Astrocyte of the cerebellum (primary cell): ENCODE measurements at places on chromosomes 12 and 14.
A peak's percentile ranks its signal among the peaks of the same experiment; 100 is the strongest.

- no peak for DNase-seq
Measured at GRCh38 chr12:147242-147641, 66.7 kb downstream of the SLC6A12 start.

DNA sequence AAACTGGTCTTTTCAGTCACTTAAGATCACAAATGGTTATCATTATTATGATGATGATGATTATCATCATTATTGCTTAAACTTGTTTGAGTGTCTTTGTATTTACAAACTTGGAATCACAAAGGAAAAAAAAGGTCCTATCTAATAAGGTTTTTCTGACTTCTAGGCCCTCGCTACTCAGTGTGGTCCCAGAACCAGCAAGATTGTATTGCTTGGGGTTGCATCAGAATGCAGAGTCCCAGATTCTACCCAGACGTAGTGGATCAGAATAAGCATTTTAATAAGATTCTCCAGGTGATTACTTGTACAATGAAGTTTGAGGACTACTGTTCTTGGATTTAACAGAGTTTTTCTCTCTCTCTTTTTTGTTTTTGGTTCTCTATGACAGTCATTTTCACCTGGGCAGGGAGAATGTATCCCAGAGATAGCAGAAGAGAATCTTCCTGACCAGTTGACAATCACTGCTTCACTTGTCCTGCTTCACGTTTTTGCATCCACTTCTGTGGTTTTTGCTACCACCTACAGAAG is 29.3 kb upstream of the PPP1R12A start:
- DNase-seq, result no peak

GRCh38 chr12:59580050-59580449 is 15.8 kb upstream of the SLC16A7 start:
- DNase-seq, result no peak

GRCh38 chr14:75422169-75422568 is 5.7 kb upstream of the JDP2 start:
- no peak for DNase-seq

DNA sequence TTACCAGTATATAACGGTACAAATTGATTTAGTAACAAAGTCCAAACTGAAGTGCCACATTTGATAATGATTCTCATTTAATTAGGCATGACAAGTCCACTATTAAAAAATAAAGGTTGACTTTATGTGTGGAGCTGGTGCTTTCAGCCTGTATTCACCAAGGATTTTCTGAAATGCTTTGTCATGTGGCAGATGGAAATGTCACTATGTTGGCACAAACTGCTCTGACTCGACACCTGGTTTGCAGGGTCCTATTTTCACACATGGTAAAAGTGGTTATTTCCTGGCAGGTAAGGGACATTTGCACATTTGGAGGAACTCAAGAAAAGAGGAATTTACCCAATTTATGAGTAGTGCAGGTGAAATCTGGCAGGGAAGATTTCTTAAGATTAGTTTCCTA is 572.6 kb upstream of the MDGA2 start:
- DNase-seq, result no peak

GRCh38 chr12:48027183-48028002 is 23.1 kb upstream of the COL2A1 start:
- no peak for DNase-seq

DNA sequence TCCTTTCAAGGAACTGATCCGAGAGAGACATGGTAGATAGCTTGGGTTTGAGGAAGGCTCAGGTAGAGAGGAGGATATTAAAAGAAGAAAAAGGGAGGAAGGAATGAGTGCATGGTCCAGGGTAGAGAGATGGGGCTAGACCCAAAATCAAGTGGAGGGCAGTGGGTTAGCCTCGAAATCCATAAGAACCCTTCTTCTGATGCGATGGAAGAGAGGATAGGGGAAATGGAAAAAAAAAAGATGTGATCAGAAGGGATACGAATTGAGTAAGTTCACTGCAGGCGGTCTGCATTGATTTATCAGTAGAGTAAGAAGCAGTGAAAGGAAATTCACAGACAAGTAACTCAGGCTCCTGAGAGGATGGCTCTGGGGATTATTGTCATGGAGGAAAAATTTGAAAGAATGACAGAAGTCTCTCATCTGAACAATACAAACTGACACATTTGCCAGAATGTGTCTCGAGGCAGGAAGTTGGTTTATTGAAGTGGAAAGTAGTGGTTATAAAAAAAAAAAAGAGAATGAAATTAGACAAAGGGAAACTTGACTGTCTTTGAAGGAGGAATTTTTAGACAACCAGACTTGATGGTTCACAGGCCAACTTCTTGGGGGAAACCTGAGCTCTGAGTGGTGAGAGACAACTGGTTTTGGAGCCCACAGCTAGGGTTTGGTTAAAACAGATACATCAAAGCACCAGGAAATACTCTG is 10.2 kb downstream of the PPFIBP1 start:
- DNase-seq, result peak; percentile 76

- DNase-seq, result peak; percentile 67
Measured at GRCh38 chr12:80195074-80195726, 95.9 kb downstream of the OTOGL start.

GRCh38 chr12:132057691-132058090 is 86.4 kb downstream of the DDX51 start:
- DNase-seq, result no peak

- DNase-seq, result no peak
Measured at GRCh38 chr12:46388427-46389021, 16.0 kb upstream of the SLC38A2 start.

GRCh38 chr14:87874676-87875075 is 118.3 kb downstream of the GALC start:
- no peak for DNase-seq

- no peak for DNase-seq
Measured at GRCh38 chr12:109109746-109110350, 6.5 kb upstream of the ACACB start.

DNA sequence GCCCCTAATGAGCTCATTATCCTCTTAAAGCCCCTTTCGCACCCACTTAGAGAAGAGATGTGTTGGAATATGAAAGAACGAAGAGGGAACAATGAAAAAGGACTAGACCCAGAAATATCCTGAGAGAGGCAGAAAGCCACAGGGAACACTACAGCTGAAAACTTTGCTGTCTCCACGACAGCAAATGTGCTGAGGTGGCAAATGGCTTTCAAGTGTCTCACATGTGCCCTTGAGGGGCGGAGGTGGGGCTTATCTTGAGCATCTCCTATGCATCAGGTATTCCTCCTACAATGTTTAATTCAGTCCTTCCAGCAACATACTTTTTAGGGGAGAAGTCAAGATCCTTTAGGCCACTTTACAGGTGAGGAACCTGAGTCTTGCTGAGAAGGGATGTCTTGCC is 62.9 kb downstream of the WSCD2 start:
- DNase-seq, result no peak

DNA sequence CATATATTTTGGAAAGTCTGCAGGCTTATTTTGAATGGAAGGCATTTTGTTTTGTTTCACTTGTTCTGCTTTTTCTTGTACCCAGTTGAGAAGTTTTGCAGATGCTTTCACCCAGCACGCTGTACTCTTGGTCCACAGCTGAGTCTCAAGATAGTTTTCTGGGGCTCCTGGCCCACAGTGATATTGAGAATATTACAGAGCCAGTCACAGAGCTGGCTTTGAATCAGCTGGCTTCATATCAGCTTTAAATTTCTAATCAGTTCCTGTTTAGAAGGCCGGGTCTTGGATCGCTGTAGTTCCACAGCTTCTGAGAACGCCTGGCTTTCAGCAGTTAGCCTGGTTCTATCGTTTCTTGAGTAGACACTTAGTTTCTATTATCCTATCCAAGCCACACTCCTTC is 32.5 kb upstream of the PARP11 start:
- DNase-seq, result no peak

DNA sequence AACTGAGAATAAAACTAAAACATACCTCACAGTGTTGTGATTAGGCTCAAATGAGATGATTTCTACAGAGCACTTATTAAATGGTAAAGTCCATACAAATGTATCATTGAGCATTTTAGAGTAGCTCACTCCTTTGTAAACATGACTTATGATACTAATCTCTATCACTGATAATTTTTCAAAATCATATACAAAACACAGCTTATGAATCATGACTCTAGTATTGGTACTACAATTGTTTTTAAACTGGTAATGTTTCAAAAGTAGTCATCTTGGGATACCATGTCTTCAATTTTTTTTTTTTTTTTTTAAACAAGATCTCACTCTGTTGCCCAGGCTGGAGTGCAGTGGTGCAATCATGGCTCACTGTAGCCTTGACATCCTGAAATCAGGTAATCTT is 40.1 kb upstream of the KRR1 start:
- DNase-seq, result no peak

DNA sequence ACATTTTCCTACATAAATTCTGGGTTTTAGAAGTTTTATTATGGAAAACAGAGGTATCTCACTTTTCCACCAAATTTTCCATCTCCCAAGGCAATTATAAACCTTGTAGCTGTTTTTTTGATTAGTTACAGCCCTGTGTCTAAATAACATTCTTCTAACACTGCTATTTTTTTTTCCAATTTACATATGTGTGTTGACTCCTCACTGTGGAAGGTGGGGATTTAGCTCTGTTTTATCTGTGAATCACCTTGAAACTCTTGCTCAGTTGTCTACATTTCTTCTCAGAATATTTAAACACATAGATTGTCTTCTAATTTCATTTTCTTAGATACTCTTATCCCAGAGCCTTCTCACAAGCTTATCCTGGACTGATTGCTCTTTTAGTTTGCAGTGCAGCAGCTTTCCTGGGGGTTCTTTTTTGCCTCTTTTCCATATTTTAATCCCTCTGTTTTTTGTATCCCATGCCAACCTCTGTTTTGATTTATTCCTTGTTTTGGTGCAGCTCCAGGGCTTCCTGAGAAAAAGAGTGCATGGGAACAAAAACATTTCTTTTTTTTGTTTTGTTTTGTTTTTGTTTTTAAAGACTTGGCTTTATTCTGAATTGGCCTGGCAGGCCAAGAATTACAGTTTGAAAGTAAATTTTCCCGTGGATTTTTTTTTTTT is 36.7 kb downstream of the TBC1D15 start:
- DNase-seq, result no peak

GRCh38 chr12:63915105-63915800 is 70.8 kb downstream of the SRGAP1 start:
- DNase-seq, result no peak

DNA sequence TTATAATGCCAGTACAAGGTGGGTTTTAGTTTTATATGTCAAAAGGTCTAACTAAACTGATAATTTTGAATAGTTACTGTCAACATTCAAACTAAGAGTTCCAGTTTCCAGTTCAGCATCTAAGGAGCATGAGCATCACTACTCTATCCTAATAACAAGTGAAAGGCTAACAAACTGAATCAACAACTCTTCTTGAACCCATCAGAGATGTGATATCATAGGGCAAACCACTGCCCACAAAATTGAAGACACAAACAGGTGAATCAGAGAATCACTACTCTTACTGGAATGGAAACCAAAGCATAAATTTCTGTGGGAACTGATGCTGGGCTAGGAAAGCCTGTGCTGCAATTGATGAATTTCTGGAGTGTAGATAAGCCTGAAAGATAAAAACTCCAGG is 140.7 kb upstream of the GRIP1 start:
- DNase-seq, result no peak

GRCh38 chr14:78448164-78449094 is 278.3 kb downstream of the NRXN3 start:
- no peak for DNase-seq

DNA sequence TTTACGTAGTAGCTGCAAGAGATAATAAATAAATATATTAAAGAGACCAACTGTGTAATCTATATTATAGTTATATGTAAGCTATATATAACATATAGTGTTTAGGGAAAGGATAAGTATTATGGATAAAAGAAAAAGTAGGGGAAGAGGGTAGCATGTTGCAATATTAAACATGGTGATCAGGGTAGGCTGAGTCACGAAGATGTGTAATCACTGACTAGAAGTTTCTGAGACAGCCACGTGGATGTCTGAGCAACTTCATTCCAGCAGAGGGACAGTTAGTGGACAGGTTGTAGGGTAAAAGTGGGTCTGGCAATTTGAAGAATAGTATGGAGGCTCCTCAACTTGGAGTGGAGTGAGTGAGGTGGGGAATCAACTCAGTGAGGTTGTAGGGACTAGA is 109.7 kb downstream of the ANO4 start:
- no peak for DNase-seq

GRCh38 chr12:11922361-11922760 is 148.4 kb upstream of the BCL2L14 start:
- no peak for DNase-seq

DNA sequence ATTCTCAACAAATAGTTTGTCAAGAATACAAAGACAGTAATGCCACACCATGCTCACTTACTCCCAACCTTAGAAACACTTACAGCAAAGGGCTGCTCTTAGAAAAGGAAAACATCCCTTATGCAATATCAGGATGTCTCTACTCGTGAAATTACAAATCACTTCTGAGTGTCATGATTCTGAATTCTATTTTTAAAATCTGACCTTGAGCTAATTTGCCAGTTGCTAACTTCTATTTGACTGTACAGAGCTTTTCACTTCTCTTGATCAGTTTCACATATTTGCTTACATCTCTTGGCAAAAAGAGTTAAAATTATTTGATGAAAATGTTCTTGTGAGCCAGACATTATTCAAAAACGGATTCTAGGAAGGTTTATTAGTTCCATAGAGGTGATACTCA is 136.7 kb upstream of the SLC35F4 start:
- no peak for DNase-seq

DNA sequence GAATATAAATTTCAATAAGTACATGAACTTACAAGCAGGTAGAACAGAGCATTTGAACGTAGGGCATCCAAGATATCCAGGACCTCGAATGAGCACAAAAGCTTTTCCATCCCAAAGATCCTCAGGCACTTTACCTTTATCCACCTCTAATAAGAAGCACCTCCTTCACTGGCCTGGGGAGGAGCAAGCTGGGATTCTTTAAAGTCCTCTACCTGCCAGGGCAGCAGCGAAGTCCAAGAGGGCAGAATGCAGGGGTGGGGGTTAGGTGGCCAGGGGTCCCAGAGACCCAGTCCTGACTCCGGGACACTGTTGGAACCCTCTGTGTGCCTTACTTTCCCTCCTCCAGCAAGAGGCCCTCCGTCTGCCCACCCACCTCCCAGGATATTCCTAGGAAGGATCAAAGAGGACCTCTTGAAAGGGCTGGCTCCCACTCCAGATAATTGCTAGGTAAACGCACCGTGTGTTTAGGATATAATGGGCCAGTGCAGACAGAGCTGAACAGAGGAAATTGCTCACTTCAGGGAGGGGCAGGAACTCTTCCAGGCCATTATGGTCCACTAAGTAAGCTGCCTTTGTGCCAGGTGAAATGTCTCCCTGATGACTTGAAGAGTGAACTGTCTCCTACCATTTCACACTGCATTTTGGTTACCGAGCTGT is 68.1 kb downstream of the TTC9 start:
- no peak for DNase-seq

DNA sequence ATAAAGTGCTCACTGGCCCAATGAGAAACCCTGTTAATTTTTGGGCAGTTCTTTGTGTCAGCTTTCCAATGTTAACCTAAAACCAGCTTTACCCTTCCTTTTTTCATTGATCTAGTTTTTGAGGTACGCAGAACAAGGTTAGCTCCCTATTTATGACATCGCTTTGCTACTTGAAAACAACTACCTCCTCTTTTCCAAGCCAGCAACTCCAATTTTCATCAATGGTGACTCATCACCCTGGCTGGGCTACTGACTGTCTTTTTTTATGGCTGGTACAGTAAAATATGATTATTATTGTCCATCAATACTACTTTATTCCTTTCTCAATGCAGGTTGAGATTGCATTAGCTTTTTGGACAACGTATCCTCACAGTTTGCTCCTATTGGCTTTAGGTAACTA is 22.5 kb upstream of the AKAP6 start:
- DNase-seq, result no peak
